Cerebellar nuclear complex (tissue), 1 donor: ENCODE measurements at places on chromosomes 5 and 9.

DNA sequence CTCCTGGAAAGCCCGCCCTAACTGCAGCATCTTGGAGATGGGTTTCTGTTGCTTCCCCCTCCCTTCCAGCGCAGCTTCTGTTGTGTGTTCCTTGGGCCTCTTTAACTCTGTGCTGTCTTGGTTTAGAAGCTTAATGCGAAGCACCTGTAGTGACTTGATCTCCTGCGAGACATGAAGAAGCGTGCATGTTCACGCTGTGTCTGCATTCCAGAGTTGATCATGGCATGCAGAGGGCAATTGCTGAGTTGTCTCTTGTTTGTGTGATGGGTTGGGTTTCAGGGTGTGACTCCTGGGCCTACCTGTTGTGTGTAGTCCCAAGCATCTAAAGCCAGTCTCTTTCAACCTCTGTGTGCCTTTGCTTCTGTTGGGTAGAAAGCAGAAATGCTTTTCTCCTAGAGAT lies 155.6 kb downstream of the SMARCA2 start:
- no peak for DNase-seq

DNA sequence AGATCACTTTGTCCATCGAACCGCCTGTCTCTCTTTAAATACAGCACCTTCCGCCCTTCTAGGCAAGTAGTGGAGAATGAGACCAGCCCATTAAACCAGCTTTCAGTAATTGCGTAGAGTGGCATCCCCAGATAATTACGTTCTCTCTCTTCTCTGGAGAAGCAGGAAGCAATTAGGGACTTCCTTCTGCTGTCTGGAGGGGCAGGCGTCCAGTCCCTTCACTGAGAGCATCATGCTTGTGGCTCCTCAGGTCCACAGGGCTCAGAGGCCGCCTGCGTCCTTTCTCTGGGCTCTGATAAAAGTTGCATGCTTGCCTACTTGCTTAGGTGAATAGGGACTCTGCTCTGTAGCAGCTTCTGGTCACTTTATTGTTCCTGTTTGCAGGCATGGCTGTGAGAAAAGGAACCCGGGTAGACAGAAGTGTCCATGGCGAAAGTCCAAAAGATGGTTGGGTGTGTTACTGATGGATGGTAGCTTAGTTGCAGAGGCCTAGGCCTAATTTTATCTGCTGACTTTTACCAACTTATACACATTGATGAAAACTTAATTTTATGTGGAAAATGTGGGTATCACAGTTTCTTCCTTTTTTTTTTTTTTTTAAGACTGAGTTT lies 299.1 kb upstream of the PANK3 start:
- no peak for DNase-seq

DNA sequence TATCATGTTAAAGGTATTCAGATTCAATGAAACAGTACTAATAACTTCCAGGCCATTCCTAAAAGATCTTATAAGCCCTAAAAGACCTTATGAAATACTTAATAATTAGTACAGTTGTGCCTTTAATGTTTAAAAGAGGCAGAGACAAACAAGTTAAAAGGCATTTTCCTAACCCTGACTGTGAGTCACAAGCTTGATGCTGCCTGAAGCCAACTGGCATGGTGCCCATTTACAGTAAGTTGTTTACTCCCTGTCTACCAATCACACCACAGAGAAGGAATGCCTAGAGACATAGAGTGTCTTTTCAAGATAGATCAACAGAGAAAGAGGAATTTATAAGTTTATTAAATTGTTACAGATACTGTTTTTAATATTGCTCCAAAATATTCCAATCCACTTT lies 47.8 kb downstream of the NR3C1 start:
- no peak for DNase-seq

GRCh38 chr5:10384483-10384882 lies 31.0 kb downstream of the MARCHF6 start:
- DNase-seq = no peak

GRCh38 chr5:142063878-142064331 lies 44.7 kb upstream of the NDFIP1 start:
- DNase-seq = peak; percentile 95

DNA sequence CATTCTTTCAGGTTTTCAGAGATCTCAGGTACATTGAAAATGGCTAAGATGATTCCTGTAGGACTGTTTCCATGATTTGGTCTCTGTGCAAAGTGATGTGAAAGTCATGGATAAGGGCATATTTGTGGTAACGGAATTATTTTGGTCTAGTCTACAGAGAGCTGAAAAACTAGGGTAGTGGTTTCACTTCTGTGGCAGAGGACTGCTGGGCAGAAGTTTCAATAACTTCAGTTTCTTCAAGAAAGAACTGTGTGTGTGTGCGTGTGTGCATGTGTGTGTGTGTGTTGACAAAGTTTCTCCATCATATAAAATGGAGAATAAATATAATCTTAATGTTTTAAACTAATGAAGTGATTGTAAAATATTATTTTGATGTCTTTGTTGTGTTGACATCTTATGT lies 4.3 kb downstream of the CNOT8 start:
- no peak for DNase-seq

DNA sequence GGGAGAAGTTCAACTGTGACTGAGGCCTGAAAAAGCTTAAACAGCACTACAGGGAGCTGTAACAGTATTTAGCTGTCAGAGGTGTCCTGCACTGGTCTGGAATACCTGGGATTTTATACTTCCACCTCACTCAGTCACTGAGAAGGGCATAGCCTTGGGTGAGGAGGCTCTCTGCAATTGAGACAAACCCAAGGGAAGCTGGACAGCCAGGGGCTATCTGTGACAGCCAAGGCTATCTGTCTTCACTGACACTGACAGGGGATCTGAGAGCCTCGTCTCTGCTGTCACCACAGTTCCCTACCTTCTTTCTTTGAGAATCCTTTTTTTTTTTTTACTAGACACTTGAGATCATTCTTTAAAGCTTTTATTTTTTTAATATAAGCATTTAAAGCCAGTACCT lies 356.2 kb upstream of the CD180 start:
- no peak for DNase-seq

DNA sequence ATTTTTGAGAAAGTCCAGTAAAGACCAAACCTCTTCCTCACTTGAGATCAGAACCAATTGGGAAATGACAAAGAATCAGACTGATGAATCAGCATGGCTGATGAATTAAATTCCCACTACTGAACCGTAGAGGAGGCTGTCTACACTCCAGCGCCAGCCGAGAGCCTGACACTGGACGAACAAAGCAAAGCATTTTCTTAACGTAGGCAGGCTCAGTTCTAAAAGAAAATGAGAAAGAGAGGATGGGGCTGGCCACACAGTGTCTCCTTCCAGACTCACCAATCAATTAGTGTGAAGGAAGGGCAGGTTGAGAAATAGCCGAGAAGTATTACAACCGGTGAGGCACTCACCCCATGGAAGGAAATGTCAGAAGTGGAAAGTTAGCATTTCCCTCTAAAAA lies 49.4 kb downstream of the ITGA1 start:
- DNase-seq = no peak

- DNase-seq = no peak
These were observed 73.6 kb upstream of the ALDH1B1 start for GRCh38 chr9:38318759-38319495.

- DNase-seq = no peak
These were observed 41.7 kb downstream of the C5orf15 start for GRCh38 chr5:133926489-133927299.

- DNase-seq = no peak
These were observed 157.7 kb downstream of the BNC2 start for GRCh38 chr9:16712787-16713186.

DNA sequence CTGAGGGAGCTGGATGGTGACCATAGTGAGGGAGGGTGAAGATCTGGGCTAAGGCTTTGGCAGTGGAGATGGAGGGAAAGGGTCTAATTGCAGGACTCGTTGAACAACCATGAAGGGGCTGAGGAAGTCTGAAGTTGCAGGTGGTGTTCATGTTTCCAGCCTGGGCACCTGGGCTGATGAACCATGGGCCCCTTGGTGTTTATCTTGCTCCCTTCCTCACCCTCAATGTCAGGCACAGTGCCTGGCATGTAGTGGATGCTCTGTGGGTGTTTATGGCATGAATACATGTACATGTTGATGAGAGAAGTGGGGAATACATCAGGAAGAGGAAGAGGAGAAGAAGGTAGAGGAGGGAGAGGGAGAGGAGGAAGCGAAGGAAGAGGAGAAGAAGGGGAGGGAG lies 31.3 kb upstream of the COL15A1 start:
- DNase-seq = no peak

GRCh38 chr5:5037674-5038073 lies 102.5 kb upstream of the ADAMTS16 start:
- DNase-seq = no peak

DNA sequence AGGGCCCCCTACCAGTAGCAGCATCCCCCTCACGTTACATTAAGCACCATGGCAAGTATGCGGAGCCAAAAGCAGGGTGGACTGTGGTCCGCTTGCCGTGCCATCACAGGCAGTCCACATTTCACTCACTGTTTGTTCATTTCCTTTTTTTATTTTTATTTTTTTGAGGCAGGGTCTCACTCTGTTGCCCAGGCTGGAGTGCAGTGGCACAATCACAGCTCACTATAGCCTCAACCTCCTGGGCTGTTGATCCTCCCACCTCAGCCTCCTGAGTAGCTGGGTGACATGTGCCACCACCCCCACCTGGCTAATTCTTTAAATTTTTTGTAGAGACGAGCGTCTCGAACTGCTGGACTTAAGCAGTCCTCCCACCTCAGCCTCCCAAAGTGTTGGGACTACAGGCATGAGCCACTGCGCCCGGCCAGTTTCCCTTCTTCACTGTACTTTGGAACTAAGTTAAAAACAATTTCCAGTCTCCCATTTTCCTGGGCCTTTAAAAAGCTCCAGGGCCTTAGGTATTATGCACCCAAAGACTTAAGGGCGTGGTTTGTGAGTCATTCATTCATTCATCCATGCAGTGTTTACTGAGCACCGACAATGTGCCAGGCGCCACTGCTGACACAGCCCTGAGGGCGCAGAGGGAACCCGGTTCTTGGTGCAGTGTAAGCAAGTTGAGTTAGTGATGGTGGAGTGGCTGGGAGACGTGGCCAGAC lies 19.9 kb downstream of the PRRX2 start:
- DNase-seq = no peak

DNA sequence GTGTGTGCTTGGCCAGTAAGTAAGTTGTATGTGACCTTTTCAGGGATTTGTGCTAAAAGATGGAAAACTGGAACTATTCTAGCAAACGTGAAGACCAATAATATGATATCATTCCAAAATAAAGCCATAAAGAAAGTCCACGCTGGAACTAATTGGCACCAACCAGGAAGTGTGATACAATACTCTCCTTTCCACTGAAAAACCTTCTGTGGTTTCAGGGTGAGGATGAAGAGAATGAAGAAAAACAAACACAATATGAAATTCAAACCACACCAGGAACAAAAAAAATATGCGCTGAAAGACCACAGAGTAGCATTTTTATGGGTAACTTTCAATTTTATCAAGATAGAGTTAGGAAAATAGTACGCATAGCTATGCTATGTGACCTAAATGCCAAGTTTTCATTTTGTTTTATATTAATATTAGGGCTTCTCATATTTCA lies 105.8 kb downstream of the EFNA5 start:
- no peak for DNase-seq

- no peak for DNase-seq
These were observed 8.9 kb downstream of the PAEP start for GRCh38 chr9:135570456-135570855.

GRCh38 chr5:51556833-51557232 lies 173.6 kb downstream of the ISL1 start:
- no peak for DNase-seq

DNA sequence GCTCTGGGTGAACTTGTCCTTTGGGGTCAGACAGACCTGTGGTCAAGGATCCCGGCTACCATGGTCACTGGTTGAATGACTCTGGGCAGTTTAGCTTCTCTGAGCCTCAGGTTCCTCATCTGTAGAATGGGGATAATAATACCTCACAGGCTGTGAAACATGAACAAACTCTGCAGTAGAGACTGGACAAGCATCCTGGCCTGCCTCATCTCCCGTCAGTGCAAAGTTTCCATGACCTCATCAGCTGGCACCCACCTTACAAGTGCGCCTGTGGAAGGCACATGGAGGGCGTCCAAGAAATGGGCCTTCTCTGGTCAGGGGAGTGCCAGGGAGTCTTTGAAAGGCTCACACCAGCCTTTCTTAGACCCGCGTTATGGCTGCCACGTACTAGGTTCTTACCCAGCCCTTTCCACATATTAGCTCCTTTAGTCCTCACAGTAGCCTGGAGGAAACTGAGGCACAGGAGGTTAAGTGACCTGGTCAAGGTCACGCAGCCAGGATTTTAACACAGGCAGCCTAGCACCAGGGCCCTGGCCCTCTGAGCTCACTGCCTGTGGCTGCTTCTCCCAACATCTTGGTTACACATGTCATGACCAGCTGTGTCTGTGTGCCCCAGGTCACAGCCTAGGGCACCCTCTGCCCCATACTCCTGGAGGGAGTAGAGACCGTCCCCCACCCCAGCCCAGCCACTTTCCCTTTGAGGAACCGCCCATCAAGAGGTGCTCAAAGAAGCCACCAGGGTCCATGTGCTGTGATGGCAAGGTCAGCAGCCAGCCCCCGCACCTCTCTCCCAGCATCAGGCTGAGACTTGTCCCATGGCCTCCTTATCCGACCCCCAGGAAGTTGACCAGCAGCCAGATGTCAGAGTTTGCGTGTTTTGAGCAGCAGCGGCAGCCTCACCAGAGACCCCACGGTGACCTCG lies 39.4 kb upstream of the RPL26L1 start:
- DNase-seq = peak; percentile 33

GRCh38 chr5:80387063-80387768 lies 20.6 kb upstream of the ZFYVE16 start:
- no peak for DNase-seq

- no peak for DNase-seq
These were observed 165.4 kb downstream of the EPB41L4A start for GRCh38 chr5:112253478-112254250.

- no peak for DNase-seq
These were observed 67.2 kb downstream of the ZNF354C start for GRCh38 chr5:179127136-179128040.

DNA sequence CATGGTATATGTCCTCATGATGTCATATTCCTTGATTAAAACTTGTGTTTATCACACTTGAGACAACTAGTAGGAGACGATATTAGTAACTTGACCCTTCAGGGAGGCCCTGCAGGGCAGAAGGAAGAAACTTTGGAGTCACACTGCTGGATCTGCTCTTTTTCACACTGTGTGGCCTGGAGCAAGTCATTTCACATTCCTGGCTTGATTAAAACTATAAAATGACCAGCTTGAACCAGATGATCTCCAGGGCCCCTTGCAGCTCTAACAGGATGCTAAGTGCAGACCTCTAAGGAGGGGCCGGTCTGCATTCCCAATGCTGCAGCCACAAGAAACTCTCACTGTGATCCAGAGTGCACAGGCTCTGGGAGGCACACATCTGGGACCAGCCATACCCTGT lies 146.4 kb upstream of the ZNF366 start:
- no peak for DNase-seq

- no peak for DNase-seq
These were observed 13.1 kb upstream of the MAP3K1 start for GRCh38 chr5:56802205-56802604.

DNA sequence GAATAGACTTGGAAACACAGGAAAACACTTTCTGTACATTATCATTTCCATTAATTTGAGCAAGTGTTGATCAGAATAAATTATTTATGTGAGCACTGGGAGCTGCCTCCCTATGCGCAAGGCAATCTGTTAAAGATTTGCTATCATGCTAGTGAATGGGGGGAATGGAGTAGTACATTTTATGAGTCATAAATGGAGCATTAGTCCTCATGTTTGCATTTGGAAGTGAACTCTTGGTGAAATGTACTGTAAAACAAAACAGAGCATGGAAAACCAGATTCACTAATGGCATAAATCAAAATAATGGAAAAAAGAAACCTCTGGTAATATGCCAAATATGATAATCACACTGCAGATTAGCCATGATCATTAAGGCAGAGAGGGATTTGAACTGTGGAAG lies 40.5 kb upstream of the TMC1 start:
- DNase-seq = no peak

GRCh38 chr5:125290935-125291334 lies 544.5 kb upstream of the ZNF608 start:
- no peak for DNase-seq
